Lung (tissue), 17 donors: ENCODE measurements at places on chromosomes 5 and 9.

GRCh38 chr9:130590305-130590704 is 10.9 kb downstream of the FUBP3 start:
- H3K27ac ChIP-seq: no peak overlapping the region
- H3K4me1 ChIP-seq: no peaks in the 10 kb centered on the region
- H3K27me3 ChIP-seq: no peaks in the 10 kb centered on the region
- no peak overlapping the region for H3K4me3 ChIP-seq

DNA sequence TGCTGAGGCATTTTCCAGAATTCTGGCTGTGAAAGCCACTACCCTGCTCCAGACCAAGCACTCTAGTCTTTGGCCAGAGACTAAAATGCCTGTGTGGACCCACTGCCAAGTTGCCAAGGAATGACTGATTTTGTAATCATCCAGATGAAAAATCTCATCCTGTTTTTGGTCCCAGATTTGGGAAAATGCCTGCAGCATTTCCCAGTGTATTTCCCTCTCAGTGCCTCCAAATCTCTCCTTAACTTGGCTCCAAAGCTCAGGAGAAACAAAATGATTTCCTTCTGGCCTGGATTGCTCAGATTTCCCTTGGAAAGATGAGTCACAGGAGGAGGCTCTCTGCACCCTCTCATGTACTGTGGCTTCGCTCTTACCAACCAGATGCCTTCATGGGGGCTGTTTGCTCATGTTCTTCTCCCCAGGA is 335.2 kb upstream of the TARS1 start:
- no peaks in the 10 kb centered on the region for H3K27me3 ChIP-seq
- no peaks in the 10 kb centered on the region for H3K4me1 ChIP-seq
- no peak overlapping the region for H3K4me3 ChIP-seq
- no peak overlapping the region for H3K27ac ChIP-seq

- no peaks in the 10 kb centered on the region for H3K36me3 ChIP-seq
- no peaks in the 10 kb centered on the region for H3K27me3 ChIP-seq
- no peak overlapping the region for H3K4me3 ChIP-seq
- H3K27ac ChIP-seq: no peak overlapping the region
Measured at GRCh38 chr9:38680837-38681445, 39.0 kb downstream of the FAM240B start.

DNA sequence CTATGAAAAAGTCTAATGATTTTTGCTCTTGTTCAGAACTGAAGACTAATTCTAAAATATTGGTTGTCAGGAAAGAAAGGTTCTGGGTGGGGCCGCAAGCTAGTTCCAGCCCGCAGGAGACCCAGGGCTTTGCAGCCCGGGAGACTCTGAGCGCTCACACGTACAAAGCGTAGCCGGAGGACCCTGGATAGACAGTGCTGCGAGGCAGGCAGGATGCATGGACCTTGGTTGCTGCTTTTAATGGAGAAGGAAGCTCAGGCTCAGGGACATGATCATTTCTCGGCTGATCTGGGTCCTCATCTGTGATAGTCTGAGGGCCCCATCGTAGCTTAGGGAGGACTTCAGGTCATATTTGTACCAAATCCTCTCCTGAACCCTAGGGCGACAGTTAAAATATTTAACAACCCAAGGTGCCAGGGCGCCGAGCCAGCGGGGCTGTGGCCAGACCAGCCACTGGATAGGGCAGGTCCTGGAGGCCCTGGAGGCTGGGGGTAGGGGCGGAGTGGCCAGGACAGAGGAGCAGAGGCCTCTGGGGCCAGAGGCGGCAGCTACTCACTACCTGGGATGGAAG is 70.1 kb upstream of the UNC5A start:
- H3K4me1 ChIP-seq: peaks cover 3% of the 10 kb centered on the region
- no peaks in the 10 kb centered on the region for H3K36me3 ChIP-seq

DNA sequence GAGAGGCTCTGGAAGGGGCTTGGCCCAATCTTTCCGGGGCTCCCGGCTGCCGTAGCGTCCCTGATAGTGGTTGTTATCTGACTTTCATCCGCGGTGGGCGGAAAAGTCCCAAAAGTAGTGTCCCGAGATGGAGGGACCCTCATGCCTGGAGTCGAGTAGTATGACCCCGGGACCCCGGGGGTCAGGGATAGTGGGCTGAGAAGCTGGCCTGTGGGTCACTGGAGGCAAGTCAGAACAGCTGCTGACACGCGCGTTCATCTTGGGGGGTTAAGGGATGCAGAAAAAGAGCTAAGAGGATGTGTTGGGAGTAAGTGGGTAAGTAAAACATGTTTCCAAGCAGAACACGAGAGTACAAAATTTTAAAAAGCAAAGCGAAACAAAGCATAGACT is 123.4 kb downstream of the TMEM161B start:
- H3K27me3 ChIP-seq: peaks cover 52% of the 10 kb centered on the region
- H3K4me3 ChIP-seq: no peak overlapping the region
- DNase-seq: no peak
- no peak overlapping the region for H3K27ac ChIP-seq
